ENCODE measurements at places on chromosomes 12 and 14. TPM values are rescaled to one million over a fixed set of nuclear protein-coding genes. Genes with fewer than 3 reads are reported as not detected.

DNA sequence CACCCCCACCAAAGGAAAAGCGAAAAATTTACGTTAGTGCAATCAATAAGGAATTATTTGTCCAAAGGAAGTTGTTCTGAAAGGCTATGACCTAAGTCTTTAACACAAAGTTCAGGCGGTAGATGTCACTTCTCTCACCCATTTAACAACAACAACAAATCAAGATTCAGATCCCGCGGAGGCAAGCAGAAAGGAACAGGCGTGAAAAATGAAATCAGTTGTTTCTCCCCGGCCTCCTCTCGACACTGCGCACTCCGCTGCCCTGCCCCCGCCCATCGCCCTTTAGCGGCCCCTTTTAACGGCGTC, 1.4 kb downstream of the DENND5B start:
- peak; percentile 9 for DNase-seq

- DNase-seq, result no peak
These were observed 319.9 kb downstream of the AEBP2 start for GRCh38 chr12:19759227-19759626.

DNA sequence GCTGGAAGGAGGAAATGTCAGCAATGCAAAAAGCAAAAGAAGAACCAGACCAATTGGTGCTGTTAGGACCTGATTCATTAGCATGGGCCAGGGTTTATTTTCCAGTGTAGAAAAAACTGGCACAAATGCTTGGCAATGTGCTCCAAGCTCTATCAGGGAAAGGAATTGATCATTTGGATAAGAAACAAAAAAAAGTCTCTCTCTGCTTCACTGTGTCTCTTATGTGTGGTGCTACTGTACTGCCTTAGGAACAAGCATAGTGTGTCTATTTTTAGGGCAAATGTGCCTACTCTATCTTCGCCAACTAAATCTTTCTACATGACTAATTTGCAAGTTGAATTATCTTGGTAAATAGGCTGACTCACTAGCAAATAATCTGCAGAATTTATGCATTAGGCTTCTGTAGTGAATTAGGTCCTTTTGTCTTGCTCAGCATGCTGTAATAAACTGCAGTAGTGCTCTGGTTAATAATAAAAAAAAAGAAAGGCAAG, 236.7 kb downstream of the MDGA2 start:
- DNase-seq, result no peak

Gene CSRP2
- 0.92 TPM for total RNA-seq

- no peak for DNase-seq
These were observed 4.1 kb upstream of the TBX5 start for GRCh38 chr12:114409852-114410600.

GRCh38 chr14:27672047-27672446, 1074.2 kb upstream of the NOVA1 start:
- no peak for DNase-seq

DNA sequence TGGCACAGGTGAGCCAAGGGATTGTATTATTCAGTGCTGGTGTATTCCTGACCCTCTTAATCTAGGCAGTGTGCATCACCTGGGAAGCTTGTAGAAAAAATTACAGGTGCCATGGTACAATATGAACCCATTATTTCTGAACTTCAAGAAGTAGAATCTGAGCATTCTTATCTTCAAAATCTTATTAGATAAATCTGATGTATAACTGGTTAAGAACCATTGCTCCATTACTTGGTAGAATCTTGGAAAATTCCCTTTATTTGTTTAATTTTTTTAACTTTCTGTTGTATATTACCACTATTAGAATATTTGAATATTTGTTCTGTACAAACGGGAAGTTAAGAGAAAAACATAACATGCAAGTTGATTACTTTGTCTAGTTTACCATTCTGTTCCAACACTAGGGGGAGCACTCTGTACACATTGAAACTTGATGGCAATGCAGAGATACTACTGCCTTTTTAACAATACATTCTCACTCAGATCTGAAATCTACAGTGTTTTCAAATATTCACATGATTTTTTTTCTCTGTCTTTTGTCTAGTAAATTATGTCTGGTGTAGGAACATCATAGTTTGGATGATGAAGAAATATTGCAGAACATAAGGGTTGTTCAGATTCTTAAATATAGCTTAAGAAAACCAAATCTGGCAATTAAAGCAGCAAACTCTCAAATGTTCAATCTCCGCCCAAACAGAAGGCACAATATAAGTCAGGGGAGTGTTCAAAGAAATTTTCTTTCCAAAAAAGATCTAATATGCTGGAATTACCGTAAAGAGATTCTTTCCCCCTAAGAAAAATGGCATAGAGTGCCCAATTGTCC, 196.6 kb downstream of the PCNX1 start:
- no peak for DNase-seq

GRCh38 chr14:52901357-52901980, 49.4 kb downstream of the FERMT2 start:
- no peak for DNase-seq

GRCh38 chr12:30836656-30837445, 82.1 kb upstream of the CAPRIN2 start:
- no peak for DNase-seq

Gene CORO1C
- 41.3 TPM for total RNA-seq

DNA sequence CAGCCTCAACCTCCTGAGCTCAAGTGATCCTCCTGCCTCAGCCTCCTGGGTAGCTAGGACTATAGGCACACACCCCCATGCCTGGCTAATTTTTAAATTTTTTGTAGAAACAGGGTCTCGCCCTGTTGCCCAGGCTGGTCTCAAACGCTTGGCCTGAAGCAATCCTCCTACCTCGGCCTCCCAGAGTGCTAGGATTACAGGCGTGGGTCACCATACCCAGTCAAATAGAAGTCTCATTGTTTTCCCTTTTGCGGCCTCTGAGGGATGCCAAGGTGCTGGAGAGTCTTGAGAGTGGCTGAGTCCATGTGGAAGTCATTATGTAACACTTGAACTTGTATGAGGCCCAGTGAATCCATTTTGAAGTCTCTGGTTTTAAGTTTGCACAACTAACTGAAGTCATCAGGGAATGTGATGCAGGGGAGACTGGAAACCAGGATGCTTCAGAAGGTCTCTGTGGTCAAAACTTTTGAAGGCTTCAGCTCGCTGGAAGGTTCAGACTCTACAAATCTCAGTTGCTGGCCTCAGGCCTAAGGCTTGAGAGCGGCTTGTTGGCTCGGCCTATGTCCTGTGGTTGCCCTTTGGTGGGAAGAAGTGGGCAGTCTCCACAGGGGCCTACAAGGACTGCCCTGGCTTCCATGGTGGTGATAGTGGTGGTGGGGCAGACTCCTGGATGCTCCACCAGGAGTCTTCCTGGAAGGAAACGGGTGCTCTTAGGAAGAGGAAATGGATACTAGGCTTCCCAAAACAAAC, 29.2 kb downstream of the GALNT16 start:
- DNase-seq, result no peak

Gene DYNLL1
- total RNA-seq, result 248 TPM

GRCh38 chr12:129687731-129688130, 216.1 kb downstream of the TMEM132D start:
- no peak for DNase-seq

- no peak for DNase-seq
These were observed 490.9 kb upstream of the MIS18BP1 start for GRCh38 chr14:45743884-45744283.

DNA sequence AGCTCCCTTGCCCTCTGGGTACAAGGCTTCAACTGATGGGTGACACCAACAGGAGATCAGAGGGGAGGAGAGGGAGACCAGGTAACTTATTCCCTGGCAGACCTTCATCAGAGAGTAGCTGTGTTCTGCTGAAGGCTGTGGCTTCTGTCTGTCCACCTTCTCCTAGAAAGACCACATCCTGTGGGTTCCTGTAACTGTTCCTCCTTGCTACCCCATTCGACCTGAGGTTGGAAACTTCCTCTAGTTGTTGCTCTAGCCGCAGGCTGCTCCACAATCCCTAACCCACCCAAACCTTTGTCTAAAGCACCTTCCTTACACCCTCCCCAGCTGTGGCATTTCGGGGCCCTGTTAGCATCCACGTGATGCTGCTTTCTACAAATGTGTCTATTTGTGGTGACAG, 454.2 kb downstream of the DPF3 start:
- DNase-seq, result no peak

- DNase-seq, result no peak
These were observed 55.6 kb upstream of the CDKL1 start for GRCh38 chr14:50452296-50452695.

Gene TXNDC16
- 2.7 TPM for total RNA-seq

DNA sequence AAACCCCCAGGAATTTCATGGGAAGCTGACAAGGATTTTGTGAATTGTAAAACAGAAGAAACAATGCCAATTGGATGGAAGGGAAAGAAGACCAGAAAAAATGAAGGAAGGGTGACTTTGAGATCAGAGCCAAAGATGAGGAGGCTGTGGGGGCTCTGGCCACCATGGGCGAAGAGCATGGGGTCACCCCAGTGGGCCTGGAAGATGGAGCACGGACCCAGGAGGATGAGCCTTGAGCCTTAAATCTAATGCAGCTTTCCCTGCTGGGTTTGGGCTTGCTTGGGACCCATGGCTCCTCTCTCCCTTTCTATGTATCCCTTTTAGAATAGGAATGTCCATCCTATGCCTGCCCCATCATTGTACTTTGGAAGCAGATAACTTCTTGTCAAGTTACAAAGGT, 322.2 kb downstream of the TMEM121 start:
- no peak for DNase-seq

GRCh38 chr14:94646066-94646465, 33.9 kb downstream of the SERPINA3 start:
- no peak for DNase-seq

DNA sequence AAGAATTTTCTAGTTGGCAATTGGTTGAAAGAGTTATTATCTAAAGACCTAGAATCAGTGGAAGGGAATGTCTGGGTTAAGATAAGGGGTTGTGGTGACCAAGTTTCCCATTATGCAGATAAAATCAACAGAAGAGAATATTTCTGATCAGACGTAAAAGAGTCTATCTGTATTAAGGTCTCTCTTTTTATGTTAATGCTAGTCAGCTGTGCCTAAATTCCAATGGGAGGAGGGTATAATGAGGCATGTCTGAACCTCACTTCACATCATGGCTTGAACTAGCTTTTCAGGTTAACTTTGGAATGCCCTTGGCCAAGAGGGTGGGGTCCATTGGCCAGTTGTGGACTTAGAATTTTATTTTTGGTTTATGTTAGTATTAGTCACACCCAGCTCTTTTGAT, 34.3 kb upstream of the CHST11 start:
- no peak for DNase-seq

DNA sequence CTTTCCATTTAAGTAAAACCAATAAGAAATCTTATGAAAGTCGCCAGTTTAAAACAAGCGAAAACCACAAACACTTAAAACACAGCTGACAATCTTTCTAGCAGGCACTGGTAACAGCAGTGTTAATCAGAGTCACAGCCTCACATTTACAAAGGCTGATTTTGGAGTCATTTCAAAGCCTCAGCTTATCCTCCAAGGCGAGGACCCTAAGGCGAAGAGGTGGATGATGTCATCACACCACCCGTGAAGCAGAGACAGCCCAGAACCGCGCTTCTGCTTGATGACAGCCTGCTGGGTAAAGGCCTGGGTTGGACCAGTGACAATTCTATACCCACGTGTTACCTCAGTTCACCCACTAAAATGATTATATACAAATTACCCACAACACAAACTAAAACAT, 10.1 kb downstream of the GOLGA3 start:
- DNase-seq, result no peak

GRCh38 chr14:104773505-104774452, 20.8 kb downstream of the SIVA1 start:
- no peak for DNase-seq

DNA sequence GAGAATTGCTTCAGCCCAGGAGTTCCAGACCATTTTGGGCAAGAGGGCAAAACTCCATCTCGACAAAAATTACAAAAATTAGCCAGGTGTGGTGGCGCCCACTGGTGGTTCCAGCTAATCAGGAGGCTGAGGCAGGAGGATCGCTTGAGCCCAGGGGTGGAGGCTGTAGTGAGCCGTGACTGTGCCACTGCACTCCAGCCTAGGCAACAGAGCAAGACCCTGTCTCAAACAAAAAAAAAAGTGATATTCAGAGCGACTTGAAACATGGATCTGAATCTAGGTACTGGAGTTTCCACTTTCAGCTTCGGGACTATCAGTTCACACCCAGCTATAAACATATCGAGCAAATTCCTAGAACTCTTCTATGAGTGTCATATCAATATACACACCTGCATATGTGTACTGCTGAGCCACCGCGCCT, 16.3 kb upstream of the RNF34 start:
- no peak for DNase-seq

GRCh38 chr12:59164991-59165718, 244.9 kb upstream of the LRIG3 start:
- DNase-seq, result no peak

DNA sequence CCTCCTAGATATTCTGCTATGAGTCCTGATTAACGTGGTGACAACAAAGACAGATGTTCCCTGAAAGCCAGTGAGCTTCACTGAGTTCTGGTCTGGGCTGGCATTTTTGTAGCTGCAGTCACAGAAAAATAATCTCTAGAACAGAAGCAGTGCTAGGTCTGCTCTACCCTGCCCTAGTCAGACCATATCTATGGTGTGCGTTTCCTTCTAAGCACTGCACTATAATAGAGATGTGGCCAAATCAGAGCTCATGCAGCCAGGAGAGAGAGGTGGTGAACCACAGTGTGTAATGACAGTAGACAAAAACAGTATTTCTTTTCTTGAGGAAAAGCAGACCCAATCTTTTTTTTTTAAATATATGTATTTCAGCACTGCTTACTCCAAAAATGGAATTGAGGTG, 76.3 kb downstream of the CMAS start:
- no peak for DNase-seq

All from activated T-cell treated with anti-CD3 and anti-CD28 coated beads, Interleukin-2, amount 50 U/mL, for 4 hours (primary cell).